ENCODE measurements at places on chromosomes 6 and 20. TPM values are rescaled to one million over a fixed set of nuclear protein-coding genes. Genes with fewer than 3 reads are reported as not detected.

GJA1 gene
- 185 TPM for total RNA-seq

WFDC12 gene
- total RNA-seq = not detected

PRKN gene
- 9.0 TPM for total RNA-seq

RIPPLY2 gene
- total RNA-seq = not detected

RBM38 gene
- 20.7 TPM for total RNA-seq

SLC17A2 gene
- total RNA-seq = not detected

ACTL10 gene
- total RNA-seq = 1.2 TPM

NRSN1 gene
- total RNA-seq = not detected

DNA sequence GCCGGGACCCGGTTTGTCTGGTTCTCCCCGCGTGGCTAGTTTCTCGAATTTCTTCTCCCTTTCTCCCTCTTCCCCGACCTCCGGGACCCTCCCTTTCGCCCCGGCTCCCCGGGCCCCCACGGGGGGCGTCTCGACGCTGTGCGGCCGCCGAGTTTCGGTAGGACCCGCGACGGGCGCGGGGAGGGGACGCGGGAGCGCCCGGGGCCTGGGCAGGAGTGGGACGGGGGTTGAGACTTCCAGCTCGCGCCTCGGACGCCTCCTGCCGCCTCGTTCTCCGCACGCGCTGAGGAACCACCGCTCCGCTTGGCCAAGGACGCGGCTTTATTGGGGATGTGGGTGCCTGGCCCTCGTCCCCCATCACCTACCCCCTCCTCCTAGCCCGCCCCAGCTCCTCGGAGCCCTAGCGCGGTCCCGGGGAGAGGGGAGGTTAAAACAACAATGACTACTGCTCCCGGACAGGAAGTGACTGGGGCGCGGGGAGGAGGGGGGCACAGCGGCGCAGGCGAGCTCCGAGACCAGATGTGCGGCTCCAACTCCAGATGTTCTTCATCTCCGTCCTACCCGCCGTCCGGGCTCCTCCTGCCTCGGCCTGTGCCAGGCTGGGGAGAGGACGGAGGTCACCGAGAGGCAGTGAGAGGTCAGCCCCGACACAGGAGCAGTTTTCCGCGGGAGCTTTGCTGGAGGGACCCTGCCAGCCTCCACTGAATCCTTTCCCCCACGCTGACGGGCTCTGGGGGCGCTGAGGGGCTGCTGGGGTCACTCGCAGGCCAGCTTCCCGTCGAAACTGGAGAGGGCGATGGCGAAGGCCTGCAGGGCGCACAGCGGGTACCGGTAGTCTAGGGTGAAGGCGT, 917 bp upstream of the TEAD3 start:
- no peaks in the 10 kb centered on the region for H3K4me1 ChIP-seq
- no peaks in the 10 kb centered on the region for H3K27me3 ChIP-seq
- peak; percentile 78 for DNase-seq
- no peaks in the 10 kb centered on the region for H3K36me3 ChIP-seq

- no peak overlapping the region for H3K27ac ChIP-seq
- H3K36me3 ChIP-seq = peaks cover 6% of the 10 kb centered on the region
- no peaks in the 10 kb centered on the region for H3K4me1 ChIP-seq
- H3K4me3 ChIP-seq = no peak overlapping the region
- no peaks in the 10 kb centered on the region for H3K27me3 ChIP-seq
These were observed 124.4 kb upstream of the NUP153 start for GRCh38 chr6:17831135-17831534.

- no peaks in the 10 kb centered on the region for H3K36me3 ChIP-seq
- H3K27ac ChIP-seq = no peak overlapping the region
- DNase-seq = no peak
- no peaks in the 10 kb centered on the region for H3K4me1 ChIP-seq
These were observed 27.9 kb downstream of the GSTA3 start for GRCh38 chr6:52881662-52881995.

DNA sequence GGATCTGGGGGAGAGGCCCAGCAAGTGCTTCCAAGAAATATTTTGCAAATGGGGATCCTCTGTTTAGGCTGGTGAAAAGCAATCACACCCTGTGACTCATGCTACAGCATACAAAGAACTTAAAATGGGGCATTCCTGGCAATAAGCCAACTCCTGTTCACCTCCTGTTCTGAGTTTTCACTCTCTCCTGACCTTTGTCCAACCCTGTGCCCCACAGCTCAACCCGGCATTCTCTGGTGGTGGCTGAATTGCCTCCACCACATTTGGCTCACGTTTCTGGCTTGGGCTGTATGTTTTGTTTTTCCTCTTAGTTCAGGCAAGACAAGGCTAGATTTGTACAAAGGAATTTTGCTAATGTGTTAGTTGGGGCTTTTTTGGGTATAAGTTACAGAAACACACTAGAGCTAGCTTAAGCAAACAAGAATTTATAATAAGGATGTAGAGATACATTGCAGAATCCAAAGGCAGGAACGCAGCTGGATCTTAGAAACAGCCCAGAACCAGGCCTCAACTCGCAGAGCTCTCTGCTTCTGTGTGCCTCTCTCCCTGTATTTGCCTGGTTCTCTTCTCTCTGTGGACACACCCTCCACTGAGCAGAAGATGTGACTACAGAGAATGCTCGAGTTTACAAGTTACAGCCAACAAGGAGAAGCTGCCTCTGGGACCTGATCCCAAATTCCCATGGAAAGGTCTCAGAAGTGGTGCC, 9.4 kb downstream of the ABCC10 start:
- H3K4me1 ChIP-seq = no peaks in the 10 kb centered on the region
- no peaks in the 10 kb centered on the region for H3K27me3 ChIP-seq
- DNase-seq = no peak

GRCh38 chr6:162056745-162057144, 670.8 kb downstream of the PRKN start:
- no peak for DNase-seq
- no peak overlapping the region for H3K4me3 ChIP-seq
- no peak overlapping the region for H3K27ac ChIP-seq

DNA sequence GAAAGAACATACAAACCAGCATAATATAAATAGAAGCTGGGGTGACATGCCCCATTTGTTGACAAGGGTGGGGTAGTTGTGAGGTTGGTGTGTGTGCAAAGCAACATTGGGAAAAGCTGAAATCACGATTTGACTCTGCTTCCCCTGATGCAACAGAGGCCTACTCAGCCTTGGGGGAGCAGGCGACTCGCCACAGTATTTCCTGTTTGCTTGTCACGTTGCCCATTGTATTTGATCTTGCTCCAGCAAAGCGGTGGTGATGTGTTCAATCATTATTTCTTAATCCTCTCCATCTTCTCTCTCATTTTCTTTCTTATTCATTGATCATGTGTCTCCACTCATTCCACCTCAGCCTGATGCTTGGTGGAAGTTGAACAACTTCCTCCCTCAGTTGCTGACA, 165.8 kb upstream of the CITED2 start:
- peak overlapping the region; percentile 77 for H3K27ac ChIP-seq
- H3K36me3 ChIP-seq = no peaks in the 10 kb centered on the region
- no peak overlapping the region for H3K4me3 ChIP-seq
- H3K4me1 ChIP-seq = peaks cover 10% of the 10 kb centered on the region

DNA sequence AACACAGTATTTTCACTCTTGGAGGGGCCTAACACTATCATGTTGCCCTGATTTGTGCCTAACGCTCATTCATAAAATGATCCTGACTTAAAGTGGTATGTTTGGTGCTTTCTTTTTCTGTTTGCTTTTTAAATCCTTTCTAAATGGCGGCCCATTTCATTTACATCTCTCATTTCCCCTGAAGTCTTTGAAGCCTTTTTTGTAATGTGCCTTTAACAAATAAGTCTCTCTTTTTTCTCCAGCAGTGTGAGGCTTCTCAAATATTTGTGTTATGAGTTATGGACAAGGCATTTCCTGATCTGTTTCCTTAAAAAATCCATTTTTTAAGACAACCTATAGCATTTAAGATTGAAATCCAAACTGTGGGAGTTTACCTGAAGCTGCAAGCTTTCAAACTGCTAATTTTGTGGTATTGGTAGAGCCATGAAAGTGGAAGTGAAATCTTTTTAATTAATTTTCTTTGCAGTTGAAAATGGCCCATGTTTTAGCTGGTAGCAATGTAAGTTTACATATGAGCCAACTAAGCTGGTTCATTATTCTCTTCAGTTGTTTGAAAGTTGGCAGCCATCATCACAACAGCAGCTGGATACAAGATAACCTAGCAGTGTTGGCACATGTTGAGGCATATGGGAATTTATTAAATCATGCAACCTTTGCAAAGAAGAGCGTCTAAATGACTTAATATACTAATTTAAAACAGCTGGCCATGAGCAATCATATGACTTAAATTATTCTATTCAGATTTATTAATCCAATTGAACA, 469.7 kb downstream of the CDKAL1 start:
- peaks cover 2% of the 10 kb centered on the region for H3K4me1 ChIP-seq
- no peaks in the 10 kb centered on the region for H3K27me3 ChIP-seq
- H3K36me3 ChIP-seq = no peaks in the 10 kb centered on the region
- no peak overlapping the region for H3K4me3 ChIP-seq
- DNase-seq = no peak
- no peak overlapping the region for H3K27ac ChIP-seq

DNA sequence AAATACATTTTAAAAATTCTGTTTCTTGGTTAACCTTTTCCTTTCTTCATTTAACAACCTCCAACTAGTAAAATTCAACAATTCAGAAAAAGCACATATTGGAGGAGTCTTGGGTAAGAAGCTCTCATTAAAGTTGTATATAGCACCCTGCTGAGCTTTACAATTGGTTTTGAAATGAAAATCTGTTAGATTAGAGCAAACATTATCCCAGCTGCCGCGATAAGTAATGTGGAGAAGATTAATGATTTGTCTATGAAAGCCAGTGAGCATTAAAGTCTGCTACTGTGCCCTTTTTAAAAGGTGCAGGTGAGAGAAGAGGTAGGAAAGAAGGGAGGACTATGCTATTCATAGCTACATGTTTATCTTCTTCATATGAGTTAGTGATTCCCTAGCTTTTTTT, 201.5 kb downstream of the ZFAND3 start:
- no peaks in the 10 kb centered on the region for H3K36me3 ChIP-seq
- peaks cover 5% of the 10 kb centered on the region for H3K4me1 ChIP-seq
- H3K27me3 ChIP-seq = no peaks in the 10 kb centered on the region
- no peak overlapping the region for H3K4me3 ChIP-seq
- H3K27ac ChIP-seq = no peak overlapping the region

DNA sequence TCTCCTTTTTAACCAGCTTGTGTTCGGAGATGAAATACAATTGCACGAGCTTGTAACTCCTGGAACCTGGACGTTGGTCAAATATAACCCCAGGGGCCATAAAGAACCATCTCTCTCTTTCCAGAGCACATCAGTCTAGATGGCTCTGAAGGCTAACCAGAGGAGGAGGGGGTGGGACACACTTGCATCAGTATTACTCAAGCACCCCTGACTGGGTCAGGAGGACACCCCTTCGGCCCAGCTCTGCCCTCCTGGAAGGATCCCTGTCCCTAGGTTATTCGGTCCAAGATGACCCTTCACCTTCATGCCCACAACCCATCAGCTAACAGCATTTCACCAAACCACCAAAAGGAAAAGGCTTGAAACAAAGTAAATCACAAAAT, 67.1 kb downstream of the FYN start:
- DNase-seq = no peak
- H3K36me3 ChIP-seq = no peaks in the 10 kb centered on the region
- H3K27ac ChIP-seq = no peak overlapping the region
- H3K27me3 ChIP-seq = no peaks in the 10 kb centered on the region
- H3K4me1 ChIP-seq = no peaks in the 10 kb centered on the region
- H3K4me3 ChIP-seq = no peak overlapping the region

DNA sequence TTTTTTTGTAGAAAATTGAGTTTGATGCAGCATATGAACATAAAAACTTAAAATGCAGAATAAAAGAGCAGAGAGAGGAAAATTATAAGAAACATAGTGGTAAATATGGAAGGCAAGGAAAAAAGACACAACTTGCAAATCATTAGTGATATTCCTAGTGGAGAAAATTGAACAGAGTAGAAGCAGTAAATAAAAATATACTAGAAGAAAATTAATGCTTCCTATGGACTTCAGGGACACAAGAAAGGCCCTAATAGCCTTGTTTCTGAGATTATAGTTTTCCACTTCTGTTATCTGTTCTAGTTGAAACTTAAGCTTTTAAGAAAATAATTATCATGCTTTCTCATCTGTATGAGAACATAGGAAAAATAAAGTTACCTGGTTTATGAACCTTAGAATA, 25.6 kb upstream of the ADIG start:
- H3K36me3 ChIP-seq = peaks cover 7% of the 10 kb centered on the region
- H3K4me3 ChIP-seq = no peak overlapping the region
- no peaks in the 10 kb centered on the region for H3K4me1 ChIP-seq
- no peak for DNase-seq

GRCh38 chr6:24010133-24010532, 115.9 kb upstream of the NRSN1 start:
- no peaks in the 10 kb centered on the region for H3K36me3 ChIP-seq
- H3K27ac ChIP-seq = no peak overlapping the region
- H3K4me1 ChIP-seq = no peaks in the 10 kb centered on the region
- no peaks in the 10 kb centered on the region for H3K27me3 ChIP-seq

DNA sequence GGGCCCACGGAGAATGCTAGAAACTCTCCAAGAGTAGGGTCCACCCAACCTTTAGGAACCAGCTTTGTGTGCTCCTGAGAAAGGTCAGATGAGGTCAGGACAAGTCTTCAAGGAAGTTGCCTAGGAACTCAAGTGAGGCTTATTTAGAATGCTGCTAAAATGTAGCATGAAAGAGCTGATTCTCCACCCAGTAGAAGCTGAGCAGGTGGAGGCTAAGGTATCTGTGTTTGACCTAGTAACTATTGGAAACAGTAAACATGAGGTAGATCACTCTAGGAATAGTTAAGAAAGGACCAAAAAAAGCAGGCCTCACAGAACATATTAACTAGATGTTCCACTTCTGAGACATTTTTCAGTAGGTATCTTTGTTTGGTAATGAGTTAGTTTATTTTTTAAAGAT, 13.9 kb downstream of the CEP43 start:
- H3K27ac ChIP-seq = no peak overlapping the region
- no peaks in the 10 kb centered on the region for H3K27me3 ChIP-seq
- DNase-seq = no peak
- H3K4me3 ChIP-seq = no peak overlapping the region
- H3K4me1 ChIP-seq = no peaks in the 10 kb centered on the region

- H3K36me3 ChIP-seq = no peaks in the 10 kb centered on the region
- no peaks in the 10 kb centered on the region for H3K27me3 ChIP-seq
- no peak overlapping the region for H3K4me3 ChIP-seq
- no peak overlapping the region for H3K27ac ChIP-seq
- no peaks in the 10 kb centered on the region for H3K4me1 ChIP-seq
- no peak for DNase-seq
These were observed 1182.4 kb downstream of the HACE1 start for GRCh38 chr6:103677290-103677689.

DNA sequence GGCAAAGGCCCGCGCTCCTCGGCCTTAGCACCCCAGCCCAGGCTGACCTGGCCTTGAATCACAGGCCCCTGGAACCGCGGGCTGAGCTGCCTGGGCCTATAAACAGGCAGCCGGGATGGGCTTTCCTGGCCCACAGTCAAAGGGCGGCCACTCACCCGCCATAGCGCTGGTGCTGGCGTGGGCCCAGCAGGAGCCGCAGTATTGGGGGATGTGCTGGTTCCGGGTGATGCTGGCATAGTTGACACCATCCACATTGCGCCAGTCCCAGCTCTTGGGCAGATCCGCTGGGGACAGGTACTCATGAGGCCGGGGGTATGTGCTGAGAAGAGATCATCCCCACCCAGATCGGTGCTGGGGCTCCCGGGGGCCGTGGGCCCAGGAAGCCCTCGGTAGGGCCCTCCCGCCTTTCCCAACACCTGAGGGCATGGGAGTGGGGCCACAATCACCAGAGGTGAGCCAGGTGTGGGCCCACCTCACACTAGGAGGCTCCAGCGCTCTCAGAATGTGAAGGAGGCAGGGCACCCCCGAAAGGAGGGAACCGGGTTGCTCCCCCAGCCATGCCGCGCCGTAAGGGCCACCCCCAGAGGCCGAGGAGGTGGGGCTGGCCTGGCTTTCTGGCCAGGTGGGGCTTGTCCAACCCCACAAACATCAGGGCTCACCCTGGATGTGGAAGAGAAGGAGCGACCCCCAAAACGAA, 739 bp downstream of the CTSZ start:
- no peaks in the 10 kb centered on the region for H3K27me3 ChIP-seq
- H3K27ac ChIP-seq = peak overlapping the region; percentile 62
- no peaks in the 10 kb centered on the region for H3K36me3 ChIP-seq
- H3K4me3 ChIP-seq = peak overlapping the region; percentile 79
- H3K4me1 ChIP-seq = no peaks in the 10 kb centered on the region
